Chondrocyte (in vitro differentiated cells): ENCODE measurements at places on chromosomes 11 and 22. TPM values are rescaled to one million over a fixed set of nuclear protein-coding genes. Genes with fewer than 3 reads are reported as not detected.

- peaks cover 16% of the 10 kb centered on the region for H3K27me3 ChIP-seq
- no peak for DNase-seq
- H3K4me1 ChIP-seq, result no peaks in the 10 kb centered on the region
- no peaks in the 10 kb centered on the region for H3K36me3 ChIP-seq
Observed at GRCh38 chr11:44989831-44990566, 39.3 kb upstream of the TP53I11 start.

CASP12 gene
- not detected in 3 replicates for total RNA-seq

- H3K4me1 ChIP-seq, result peaks cover 17% of the 10 kb centered on the region
- H3K36me3 ChIP-seq, result no peaks in the 10 kb centered on the region
- no peak for DNase-seq
- no peaks in the 10 kb centered on the region for H3K27me3 ChIP-seq
- no peak overlapping the region for H3K27ac ChIP-seq
- no peak overlapping the region for H3K4me3 ChIP-seq
Observed at GRCh38 chr11:92768121-92768840, 201.2 kb upstream of the MTNR1B start.

OR52H1 gene
- 0.39 TPM in 1 of 3 replicates, not detected in the others for total RNA-seq

GRCh38 chr11:8068605-8069221, 12.3 kb upstream of the TUB start:
- peaks cover 24% of the 10 kb centered on the region for H3K4me1 ChIP-seq
- H3K4me3 ChIP-seq, result peak overlapping the region; percentile 40
- DNase-seq, result peak; percentile 51
- H3K27ac ChIP-seq, result peak overlapping the region; percentile 81

- no peak for DNase-seq
- H3K36me3 ChIP-seq, result peaks cover 1% of the 10 kb centered on the region
- H3K27me3 ChIP-seq, result peaks cover 15% of the 10 kb centered on the region
- H3K27ac ChIP-seq, result no peak overlapping the region
- peaks cover 5% of the 10 kb centered on the region for H3K4me1 ChIP-seq
Observed at GRCh38 chr11:74694136-74694930, 36.9 kb downstream of the CHRDL2 start.

SPTBN2 gene
- total RNA-seq, result 13.2 to 18.6 TPM (median 15.7 TPM) in 3 replicates

DNA sequence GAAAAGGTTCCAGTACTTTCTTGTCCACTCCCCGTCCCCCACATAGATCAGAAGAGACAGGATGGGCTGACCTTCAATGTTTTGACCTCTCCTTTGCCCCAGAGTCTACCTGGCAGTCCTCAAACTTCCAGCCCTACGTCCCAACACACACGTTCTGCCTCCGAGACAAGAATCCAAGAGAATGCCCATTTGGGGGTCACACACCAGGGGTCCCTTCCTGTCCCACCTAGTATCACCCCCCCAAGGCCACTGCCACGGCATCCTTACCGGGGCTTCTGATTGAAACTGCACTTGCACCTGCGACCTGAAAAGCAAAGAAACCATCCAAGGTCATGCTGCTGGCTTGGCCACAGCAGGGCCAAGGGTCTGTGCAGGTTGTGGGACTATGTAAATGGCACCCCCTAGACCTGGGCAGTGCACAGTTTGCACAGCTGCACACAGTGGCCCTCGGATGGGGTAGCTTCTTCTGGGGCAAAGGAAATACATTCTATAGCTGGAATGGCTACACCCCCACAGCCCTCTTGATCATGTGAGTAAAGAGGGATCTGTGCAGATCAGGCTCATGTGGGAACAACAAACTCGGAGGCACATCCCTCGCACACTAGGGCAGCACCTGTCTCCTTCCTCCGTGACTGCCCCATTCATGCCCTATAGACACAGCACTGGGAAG, 16.5 kb upstream of the FXYD2 start:
- H3K27me3 ChIP-seq, result peaks cover 12% of the 10 kb centered on the region
- H3K27ac ChIP-seq, result no peak overlapping the region
- no peaks in the 10 kb centered on the region for H3K4me1 ChIP-seq
- DNase-seq, result peak; percentile 21
- no peak overlapping the region for H3K4me3 ChIP-seq
- H3K36me3 ChIP-seq, result no peaks in the 10 kb centered on the region

DNA sequence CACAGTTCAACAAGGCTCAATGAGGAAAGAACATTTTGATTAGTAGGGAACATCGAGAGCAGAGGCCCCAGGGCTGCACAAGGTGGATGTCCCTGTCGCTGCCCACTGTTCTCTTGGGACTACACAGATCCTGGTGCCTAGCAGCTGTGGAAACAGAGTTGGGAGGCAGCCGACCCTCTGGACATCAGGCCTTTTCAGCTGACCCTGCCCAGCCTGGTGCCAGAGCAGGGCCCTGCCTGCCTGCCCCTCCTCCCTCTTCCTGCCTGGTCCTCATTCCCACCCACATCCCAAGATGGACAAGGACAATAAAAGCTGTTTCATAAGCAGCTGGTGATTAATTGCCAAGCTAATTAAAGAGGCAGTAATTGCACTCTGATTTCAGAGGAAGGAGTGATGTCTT, 60.7 kb downstream of the NFAM1 start:
- DNase-seq, result no peak
- no peak overlapping the region for H3K27ac ChIP-seq
- H3K4me1 ChIP-seq, result peaks cover 14% of the 10 kb centered on the region
- H3K36me3 ChIP-seq, result no peaks in the 10 kb centered on the region

DNA sequence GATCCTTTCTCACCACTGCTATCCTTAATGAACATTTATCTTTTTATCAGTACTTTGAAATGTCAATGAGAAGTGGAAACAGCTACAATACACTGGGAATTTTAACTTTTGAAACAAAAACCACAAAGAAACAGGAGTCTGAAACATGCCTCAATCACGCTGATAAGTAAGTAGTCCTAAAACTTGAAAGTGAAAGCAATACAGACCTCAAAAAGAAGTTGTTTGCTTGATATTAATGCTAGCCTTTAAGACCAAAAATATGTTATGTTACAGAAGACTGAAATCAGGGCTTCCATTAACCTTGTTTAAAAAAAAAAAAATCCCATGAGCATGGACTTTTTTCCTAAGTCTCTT, 21.3 kb downstream of the PHF21A start:
- no peak overlapping the region for H3K4me3 ChIP-seq
- H3K4me1 ChIP-seq, result peaks cover 40% of the 10 kb centered on the region
- H3K27me3 ChIP-seq, result no peaks in the 10 kb centered on the region
- no peak for DNase-seq
- H3K36me3 ChIP-seq, result no peaks in the 10 kb centered on the region

GRCh38 chr11:111373590-111373989, 5.5 kb downstream of the POU2AF1 start:
- no peak overlapping the region for H3K4me3 ChIP-seq
- peaks cover 37% of the 10 kb centered on the region for H3K27me3 ChIP-seq
- no peak overlapping the region for H3K27ac ChIP-seq
- no peak for DNase-seq

DNA sequence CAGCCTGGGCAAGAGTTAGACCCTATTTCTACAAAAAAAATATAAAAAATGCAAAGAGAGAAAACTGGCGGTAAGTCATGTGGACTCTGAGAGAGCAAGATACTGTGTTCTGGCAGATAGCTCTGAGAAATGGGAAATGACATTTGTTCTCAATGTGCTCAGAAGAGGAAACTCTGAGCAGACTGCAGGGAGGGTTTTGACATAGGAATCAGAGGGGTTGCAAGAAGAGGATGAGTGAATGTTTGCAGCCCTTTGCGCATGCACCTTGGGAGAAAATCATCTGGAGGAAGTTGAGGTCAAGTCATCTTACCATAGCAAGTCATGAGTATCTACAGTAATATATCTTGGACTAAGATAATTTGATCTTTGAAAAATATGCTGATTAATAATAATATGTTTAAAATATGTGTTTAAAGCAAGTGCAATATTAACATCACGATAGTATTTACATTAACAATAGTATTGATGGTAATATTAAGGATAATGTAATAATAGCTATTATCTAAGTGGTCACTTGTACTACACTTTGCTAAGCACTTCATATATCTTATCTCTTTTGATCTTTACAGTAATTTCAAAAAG, 2.6 kb downstream of the ACER3 start:
- H3K27me3 ChIP-seq, result no peaks in the 10 kb centered on the region
- H3K4me3 ChIP-seq, result no peak overlapping the region
- no peak for DNase-seq
- H3K36me3 ChIP-seq, result peaks cover 2% of the 10 kb centered on the region
- H3K27ac ChIP-seq, result no peak overlapping the region

- DNase-seq, result no peak
- H3K27me3 ChIP-seq, result peaks cover 66% of the 10 kb centered on the region
- no peak overlapping the region for H3K27ac ChIP-seq
- H3K4me3 ChIP-seq, result no peak overlapping the region
- H3K4me1 ChIP-seq, result no peaks in the 10 kb centered on the region
Observed at GRCh38 chr11:119861160-119861559, 132.2 kb upstream of the NECTIN1 start.

CARNS1 gene
- total RNA-seq, result 0.36 to 1.8 TPM (median 1.8 TPM) in 3 replicates

GTSE1 gene
- 7.2 to 8.2 TPM (median 7.3 TPM) in 3 replicates for total RNA-seq

DNA sequence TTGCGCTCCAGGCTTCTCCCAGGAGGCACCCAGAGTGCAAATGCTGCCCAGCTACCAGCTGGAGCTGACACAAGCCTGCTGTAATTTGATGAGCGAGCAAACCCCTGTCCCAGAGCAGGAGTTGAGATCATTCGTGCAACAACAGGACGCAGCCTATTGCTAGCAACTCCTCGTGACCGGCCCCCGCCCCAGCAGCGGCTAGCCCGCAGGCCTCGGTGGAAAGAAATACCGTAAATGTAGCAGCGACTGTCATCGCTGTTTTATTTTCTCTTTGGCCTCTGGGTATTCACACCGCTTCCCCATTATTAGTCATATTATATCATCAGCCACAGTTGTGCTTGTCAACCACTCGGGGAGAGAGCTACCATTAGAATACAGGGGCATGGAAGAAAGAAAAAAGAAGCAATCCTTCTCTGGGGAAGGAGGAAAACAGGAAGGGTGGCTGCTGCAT, 59.2 kb upstream of the ATXN10 start:
- no peaks in the 10 kb centered on the region for H3K27me3 ChIP-seq
- no peak for DNase-seq

GRCh38 chr11:119155733-119156492, 7.1 kb downstream of the ABCG4 start:
- H3K4me3 ChIP-seq, result no peak overlapping the region
- H3K4me1 ChIP-seq, result no peaks in the 10 kb centered on the region
- DNase-seq, result no peak
- H3K36me3 ChIP-seq, result no peaks in the 10 kb centered on the region

GRCh38 chr11:30619767-30620166, 33.6 kb upstream of the MPPED2 start:
- no peak for DNase-seq
- no peak overlapping the region for H3K27ac ChIP-seq
- no peak overlapping the region for H3K4me3 ChIP-seq
- H3K4me1 ChIP-seq, result no peaks in the 10 kb centered on the region

DNA sequence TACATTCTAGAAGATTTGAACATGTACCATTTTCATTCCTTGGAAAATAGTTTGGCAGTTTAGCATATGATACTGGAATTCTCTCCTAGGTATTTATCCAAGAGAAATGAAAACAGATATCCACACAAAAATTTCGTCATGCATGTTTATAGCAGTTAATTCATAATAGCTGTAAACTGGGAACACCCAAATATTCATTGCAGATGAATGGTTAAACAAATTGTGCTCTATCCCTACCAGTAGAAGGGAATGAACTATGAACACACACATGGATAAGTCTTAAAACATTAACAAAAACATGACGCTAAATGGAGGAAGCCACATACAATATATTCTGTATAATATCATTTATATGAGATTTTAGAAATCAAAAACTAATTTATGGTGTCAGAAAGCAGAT, 61.5 kb downstream of the PDE3B start:
- H3K27me3 ChIP-seq, result peaks cover 2% of the 10 kb centered on the region
- no peaks in the 10 kb centered on the region for H3K36me3 ChIP-seq
- no peaks in the 10 kb centered on the region for H3K4me1 ChIP-seq
- H3K4me3 ChIP-seq, result no peak overlapping the region

DNA sequence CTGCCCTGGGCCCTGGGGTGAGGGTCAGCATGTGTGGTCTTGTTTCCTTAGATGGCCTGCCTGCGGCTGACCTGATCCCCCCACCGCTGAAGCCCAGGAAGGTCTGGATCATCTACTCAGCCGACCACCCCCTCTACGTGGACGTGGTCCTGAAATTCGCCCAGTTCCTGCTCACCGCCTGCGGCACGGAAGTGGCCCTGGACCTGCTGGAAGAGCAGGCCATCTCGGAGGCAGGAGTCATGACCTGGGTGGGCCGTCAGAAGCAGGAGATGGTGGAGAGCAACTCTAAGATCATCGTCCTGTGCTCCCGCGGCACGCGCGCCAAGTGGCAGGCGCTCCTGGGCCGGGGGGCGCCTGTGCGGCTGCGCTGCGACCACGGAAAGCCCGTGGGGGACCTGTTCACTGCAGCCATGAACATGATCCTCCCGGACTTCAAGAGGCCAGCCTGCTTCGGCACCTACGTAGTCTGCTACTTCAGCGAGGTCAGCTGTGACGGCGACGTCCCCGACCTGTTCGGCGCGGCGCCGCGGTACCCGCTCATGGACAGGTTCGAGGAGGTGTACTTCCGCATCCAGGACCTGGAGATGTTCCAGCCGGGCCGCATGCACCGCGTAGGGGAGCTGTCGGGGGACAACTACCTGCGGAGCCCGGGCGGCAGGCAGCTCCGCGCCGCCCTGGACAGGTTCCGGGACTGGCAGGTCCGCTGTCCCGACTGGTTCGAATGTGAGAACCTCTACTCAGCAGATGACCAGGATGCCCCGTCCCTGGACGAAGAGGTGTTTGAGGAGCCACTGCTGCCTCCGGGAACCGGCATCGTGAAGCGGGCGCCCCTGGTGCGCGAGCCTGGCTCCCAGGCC, 12.7 kb downstream of the TMEM121B start:
- no peak overlapping the region for H3K27ac ChIP-seq
- H3K27me3 ChIP-seq, result no peaks in the 10 kb centered on the region
- no peak overlapping the region for H3K4me3 ChIP-seq
- H3K4me1 ChIP-seq, result no peaks in the 10 kb centered on the region
- H3K36me3 ChIP-seq, result peaks cover 8% of the 10 kb centered on the region
- DNase-seq, result peak; percentile 84

DNA sequence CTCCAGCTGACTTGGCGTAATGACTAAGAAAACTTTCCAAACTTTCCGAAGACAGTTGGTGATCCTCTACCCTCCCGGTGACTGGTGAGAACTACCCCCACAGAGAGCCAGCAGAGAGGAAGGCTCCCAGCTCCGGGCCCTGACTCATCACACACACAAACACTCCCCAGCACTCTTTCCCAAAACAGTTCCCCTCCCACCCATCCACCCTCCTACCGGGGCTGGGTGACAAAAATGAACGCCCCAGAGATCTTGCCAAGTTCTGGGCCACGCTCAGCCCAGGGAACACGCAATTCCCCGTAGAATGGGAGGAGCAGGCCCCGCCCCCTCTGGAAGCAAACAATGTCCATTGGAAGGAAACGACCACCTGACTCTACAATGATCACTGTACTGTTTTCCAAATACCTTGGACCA, 21.3 kb upstream of the JAM3 start:
- H3K4me3 ChIP-seq, result peak overlapping the region; percentile 29
- no peaks in the 10 kb centered on the region for H3K36me3 ChIP-seq
- peak; percentile 68 for DNase-seq

DNA sequence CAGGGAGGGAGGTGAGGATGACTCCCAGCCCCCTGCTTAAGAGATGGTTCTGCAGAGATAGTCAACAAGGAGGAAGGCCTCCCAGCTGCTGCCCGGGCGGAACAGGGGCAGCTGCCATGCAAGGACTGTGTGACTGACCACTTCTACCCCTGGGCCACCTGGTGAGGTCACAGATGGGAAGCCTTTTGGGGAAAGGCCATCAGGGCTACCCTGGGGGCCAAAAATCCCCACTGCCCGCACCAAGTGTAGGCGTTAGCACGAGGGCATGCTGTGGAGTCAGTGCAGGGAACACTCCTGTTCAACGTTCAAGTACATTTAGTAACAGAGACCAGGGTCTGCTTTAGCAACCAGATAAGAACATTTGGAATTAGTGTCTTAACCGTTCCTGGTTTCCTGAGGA, 372.9 kb downstream of the BRD1 start:
- H3K4me3 ChIP-seq, result no peak overlapping the region
- no peaks in the 10 kb centered on the region for H3K4me1 ChIP-seq
- no peak overlapping the region for H3K27ac ChIP-seq
- H3K36me3 ChIP-seq, result no peaks in the 10 kb centered on the region
- peaks cover 32% of the 10 kb centered on the region for H3K27me3 ChIP-seq
